ENCODE measurements at places on chromosomes 4 and X.

- no peak for DNase-seq
These were observed 39.9 kb downstream of the MSX1 start for GRCh38 chr4:4899202-4899925.

DNA sequence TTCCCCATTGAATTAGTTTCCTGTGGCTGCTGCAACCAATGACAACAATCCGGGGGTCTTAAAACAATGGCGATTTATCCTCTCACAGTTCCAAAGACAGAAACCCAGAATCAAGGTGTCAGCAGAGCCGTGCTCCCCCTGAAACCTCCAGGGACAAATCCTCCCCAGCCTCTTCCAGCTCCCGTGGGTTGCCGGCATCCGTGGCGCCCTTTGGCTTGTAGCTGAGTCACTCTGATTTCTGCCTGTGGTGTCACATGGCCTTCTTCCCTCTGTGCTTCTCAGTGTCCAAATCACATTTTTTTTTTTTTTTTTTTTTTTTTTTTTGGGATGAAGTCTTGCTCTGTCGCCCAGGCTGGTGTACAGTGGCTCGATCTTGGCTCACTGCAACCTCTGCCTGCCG is 64.5 kb upstream of the STX18 start:
- no peak for DNase-seq

GRCh38 chr4:40152637-40153036 is 44.2 kb upstream of the RHOH start:
- DNase-seq = no peak

GRCh38 chr4:70722199-70722791 is 531 bp downstream of the RUFY3 start:
- DNase-seq = no peak

- DNase-seq = no peak
These were observed 168.0 kb downstream of the COX18 start for GRCh38 chr4:72901553-72901952.

GRCh38 chr4:16775411-16776154 is 122.9 kb downstream of the LDB2 start:
- no peak for DNase-seq

DNA sequence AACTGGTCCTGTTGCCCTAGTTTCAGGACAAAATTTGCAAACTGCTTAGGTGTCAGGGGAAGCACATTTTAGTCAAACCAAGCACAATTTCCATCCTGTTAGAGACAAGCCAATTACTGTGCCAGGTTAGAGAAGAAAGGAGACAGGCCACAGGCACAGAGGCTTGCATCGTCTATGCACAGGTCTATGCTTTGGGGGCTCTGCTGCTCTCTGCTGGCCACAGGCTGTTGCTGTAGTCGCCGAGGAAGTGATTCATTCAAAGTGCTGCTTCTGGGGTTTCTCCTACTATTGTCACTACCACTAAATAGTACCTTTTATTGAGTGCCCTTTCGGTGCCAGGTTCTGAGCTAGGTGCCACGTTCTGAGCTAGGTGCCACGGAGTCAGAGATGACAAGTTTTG is 45.5 kb downstream of the VGLL1 start:
- peak; percentile 42 for DNase-seq

DNA sequence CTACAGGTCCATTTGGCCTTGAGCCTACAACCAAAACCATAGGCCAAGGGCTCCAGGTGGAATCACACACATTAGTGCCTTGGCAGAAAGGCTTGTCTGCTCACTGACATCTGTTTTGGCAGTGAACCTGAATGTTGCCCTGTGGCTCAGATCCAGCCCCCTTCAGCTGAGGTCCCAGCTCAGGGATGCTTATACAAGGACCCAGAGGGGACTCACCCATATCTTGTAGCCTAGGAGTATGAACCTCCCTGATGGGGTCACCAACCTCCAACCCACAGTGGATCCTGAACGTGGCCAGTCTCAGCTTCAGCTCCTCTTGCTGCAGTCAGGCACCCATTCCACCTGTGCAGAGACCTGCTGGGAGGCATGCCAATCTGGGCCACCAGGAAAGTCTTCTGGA is 50.8 kb upstream of the HMX1 start:
- DNase-seq = no peak

Data from T-helper 1 cell (primary cell).